ENCODE measurements at places on chromosomes 16 and 17.
A peak's percentile ranks its signal among the peaks of the same experiment; 100 is the strongest.

- no peak for DNase-seq
Observed at GRCh38 chr17:78592991-78593329, 15.8 kb upstream of the DNAH17 start.

GRCh38 chr17:82325286-82326180, 8.0 kb downstream of the SECTM1 start:
- no peak for DNase-seq

- DNase-seq: no peak
Observed at GRCh38 chr17:57255182-57255775, 1.0 kb upstream of the MSI2 start.

DNA sequence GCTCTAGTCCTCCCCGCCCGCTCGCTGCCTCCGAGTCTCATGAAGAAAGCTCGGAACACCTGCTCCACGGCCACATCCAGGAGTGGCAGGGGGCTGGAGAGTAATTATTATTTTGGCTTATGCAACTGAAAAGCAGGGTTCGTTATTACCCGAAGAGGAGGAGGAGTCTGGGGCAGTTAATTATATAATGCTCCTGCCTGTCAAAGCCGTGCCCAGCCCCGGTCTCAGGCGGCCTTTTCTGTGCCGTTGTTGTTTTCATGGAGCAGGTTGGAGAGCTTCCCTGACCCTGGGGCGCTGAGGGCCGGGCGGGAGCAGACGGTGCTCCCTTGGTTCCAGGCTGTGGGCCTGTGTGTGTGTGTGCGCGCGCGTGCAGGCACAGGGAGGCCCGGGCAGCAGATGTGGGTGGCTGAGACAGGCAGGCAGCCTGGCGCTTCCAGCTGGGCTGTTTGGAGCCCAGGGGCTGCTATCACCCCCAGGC, 2.4 kb downstream of the JPH3 start:
- DNase-seq: no peak

DNA sequence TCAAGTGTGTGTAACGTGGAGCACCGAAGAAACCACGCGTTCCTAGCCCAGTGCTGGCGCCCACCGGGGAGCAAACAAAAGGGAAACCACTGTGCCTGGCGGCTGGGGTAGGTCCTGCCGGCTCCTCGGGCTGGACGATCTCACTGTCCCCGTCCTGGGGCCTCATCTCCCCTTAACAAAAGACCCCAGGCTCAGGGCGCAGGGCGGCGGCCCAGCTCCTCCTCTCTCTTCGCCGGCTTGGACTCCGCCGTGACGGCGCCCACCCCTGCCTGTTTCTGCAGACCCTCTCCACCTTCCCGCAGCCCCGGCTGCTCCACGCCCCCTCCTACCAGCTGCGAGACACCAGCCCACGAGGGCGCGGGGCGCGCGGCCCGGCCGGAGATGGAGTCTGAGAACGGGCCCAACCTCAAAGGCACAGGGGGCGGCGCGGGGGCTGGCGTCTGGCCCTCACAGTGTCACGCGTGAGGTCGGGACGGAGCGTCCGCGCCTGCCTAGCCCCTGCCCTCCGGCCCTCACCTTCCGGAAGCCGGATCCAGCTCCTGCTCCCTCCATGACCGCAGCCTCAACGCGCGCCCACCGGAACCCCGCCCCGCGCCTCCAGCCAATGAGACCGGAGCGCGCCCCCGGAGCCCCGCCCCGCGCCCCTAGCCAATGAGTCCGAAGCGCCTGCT, at the start of gene CENPX:
Gene CENPX, minus strand, starts transcription at position 569 of the 671 bp plus-strand sequence. Its CDS starts 17 bp downstream, at position 552.
- DNase-seq: no peak

DNA sequence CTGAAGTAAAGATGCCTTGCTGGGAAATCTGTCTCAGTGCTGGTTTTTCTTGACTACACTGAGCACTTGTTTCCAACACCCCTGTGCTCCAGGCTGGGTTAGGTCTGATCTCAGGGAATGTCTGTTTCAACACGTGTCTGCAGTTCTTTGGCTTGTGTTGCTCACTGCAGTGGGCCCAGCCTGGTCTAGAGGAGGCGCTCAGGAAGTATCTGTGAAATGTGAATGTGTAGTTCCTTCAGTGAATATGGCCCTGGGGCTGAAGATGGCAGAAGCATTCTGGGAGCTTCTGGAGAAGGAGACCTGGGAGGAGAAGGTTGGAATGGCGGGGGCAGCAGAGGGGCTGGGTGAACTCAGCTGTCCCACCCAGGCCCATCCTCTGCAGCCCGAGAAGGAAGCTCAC, 8.1 kb upstream of the YPEL3 start:
- no peak for DNase-seq

DNA sequence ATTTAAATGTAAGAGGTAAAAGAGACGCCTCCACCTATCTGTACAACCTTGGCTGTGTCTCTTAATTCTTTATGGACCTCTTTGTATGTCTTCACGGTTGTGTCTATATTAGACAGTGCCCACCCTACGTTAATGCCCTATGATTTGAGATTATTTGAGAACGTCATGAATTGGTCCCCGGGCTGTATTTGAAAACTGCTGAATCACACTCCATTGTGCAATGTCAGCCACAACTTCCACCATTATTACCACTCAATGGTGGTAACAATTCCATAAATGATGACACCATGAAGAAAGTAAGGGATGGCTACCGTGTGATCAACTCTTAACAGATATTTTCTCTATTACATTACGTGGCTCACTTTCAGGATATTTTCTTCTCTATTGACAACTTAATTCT, 182.4 kb upstream of the RBFOX1 start:
- no peak for DNase-seq

GRCh38 chr16:7839568-7839967, 506.9 kb downstream of the RBFOX1 start:
- no peak for DNase-seq

DNA sequence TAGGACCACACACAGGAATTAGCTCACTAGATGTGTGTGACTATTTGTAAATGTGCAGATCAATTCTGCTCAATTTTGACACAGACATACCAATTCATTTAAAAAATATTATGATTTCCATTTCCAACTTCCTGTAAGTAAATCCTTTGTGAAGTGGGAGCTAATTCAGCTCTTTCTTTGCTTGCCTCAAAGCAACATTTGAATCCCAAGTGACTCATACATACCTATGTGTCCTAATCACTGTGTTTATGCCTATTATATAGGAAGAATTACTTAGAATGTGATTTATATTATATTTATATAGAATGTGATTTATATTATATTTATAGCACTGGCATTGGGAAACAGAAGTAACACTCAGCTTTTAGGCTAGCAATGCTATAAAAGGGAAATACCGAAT, 195.9 kb upstream of the C17orf78 start:
- no peak for DNase-seq

DNA sequence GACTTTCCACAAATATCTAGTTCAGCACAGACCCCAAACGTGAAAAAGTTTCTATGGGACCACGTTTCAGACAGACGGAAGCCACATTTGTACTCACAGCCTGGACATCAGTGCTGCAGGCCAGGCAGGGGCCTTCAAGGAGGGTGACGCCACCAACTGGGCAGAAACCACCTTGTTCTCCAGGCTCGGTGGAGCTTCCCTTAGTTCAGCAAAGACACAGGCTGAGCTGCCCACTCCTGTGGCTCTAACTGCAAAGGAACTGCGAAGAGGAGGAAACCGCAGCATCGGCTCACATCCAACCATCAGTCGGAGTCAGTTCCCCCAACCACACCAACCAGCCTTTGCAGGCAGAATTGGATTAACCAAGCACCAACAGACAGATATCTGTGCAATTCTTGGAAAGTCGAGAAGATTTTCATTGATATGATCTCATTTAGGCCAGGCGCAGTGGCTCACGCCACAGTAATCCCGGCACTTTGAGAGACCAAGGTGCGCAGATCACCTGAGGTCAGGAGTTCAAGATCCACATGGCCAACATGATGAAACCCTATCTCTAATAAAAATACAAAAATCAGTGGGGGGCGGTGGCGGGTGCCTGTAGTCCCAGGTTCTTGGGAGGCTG, 73.3 kb upstream of the CNEP1R1 start:
- no peak for DNase-seq

DNA sequence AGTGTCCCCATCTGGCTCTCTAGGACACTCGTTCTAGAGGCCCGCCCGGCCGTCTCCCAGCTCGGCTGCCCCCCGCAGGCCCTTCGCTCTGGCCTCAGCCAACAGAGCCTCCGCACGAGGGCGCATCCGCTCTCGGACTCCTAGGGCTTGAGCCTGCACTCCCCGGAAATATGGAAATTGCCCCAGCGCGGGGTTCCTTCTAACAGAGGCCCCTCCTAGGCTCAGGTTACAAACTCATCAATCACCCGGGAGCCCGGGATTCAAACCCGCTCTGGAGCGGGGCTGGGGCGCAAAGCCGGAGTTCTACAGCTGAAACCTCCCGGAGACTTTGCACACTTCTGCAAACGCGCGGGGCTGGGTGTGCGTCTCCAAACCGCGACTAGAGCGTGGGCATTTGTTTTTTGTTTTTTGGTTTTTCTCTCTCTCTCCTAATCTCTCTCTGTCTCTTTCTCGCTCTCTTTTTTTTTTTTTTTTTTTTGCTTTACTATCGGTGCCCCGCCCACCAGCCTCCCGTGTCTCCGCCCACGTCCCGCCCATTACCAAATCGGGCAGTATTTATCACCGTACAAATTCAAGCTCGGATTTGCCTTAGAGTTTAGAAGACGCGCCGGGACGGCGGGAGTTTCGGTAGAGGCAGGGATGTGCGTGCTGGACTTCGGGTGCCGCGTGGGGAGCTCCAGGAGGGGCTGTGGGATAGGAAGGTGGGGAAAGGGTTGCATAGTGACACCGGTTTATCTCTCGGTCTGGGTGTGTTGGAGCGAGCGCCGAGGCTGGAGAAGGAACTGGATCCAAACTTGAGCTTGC, 2.4 kb upstream of the FOXL1 start:
- peak; percentile 79 for DNase-seq

- DNase-seq: no peak
Observed at GRCh38 chr16:66342294-66342900, 24.1 kb upstream of the CDH5 start.

DNA sequence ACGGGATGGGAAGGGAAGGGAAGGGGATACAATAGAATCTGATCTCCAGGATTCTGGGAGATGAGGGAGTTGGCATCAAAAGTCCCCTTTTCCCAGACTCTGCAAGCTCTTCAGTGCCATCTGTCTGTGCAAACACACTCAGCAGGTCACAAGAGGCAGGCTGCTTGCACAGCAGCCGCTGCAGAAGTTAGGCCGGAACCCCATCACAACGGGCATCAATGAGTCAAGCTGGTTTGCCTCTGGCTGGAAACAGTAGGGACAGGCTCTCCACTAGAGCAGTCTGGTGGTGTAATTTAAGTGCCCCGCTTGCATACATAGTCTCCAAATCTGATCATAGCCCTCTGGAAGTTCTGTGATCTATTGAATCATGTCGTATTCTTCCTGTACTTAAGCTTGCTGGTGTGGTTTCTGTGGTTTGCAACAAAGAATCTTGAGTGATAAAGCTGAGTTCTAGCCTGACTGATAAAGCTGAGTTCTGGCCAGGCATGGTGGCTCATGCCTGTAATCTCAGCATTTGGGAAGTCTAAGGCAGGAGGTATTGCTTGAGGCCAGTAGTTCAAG, 33.7 kb upstream of the KDM8 start:
- no peak for DNase-seq
